NCI-H460 (cell line): ENCODE measurements at places on chromosomes 7 and 10. TPM values are rescaled to one million over a fixed set of nuclear protein-coding genes. Genes with fewer than 3 reads are reported as not detected.

Gene MACC1
- total RNA-seq: 6.4 and 9.4 TPM in 2 replicates

Gene CRYGN
- 0.07 and 0.40 TPM in 2 replicates for total RNA-seq

Gene PPIF
- 84.5 and 96.5 TPM in 2 replicates for total RNA-seq

Gene ZNF425
- 0.26 and 0.87 TPM in 2 replicates for total RNA-seq

Gene PIK3AP1
- total RNA-seq: 0.47 and 1.3 TPM in 2 replicates

Gene CYP2C19
- total RNA-seq: not detected in 2 replicates

Gene NUPR2
- total RNA-seq: not detected in 2 replicates

Gene CCDC172
- not detected in 2 replicates for total RNA-seq

Gene OR2A12
- not detected in 2 replicates for total RNA-seq

Gene PRSS1
- total RNA-seq: not detected in 2 replicates

Gene LIPF
- total RNA-seq: not detected in 2 replicates

Gene CALHM2
- 16.6 and 18.1 TPM in 2 replicates for total RNA-seq

Gene ABCC2
- 191 and 232 TPM in 2 replicates for total RNA-seq

Gene GLI3
- 2.9 and 3.0 TPM in 2 replicates for total RNA-seq

Gene ADAM12
- total RNA-seq: 0.95 and 1.1 TPM in 2 replicates

Gene WBP1L
- total RNA-seq: 10.8 and 12.8 TPM in 2 replicates
